ENCODE measurements at places on chromosomes 3 and 15. TPM values are rescaled to one million over a fixed set of nuclear protein-coding genes. Genes with fewer than 3 reads are reported as not detected.
A peak's percentile ranks its signal among the peaks of the same experiment; 100 is the strongest.

GRCh38 chr15:81222007-81222406 lies 25.3 kb downstream of the IL16 start:
- no peak for DNase-seq

DNA sequence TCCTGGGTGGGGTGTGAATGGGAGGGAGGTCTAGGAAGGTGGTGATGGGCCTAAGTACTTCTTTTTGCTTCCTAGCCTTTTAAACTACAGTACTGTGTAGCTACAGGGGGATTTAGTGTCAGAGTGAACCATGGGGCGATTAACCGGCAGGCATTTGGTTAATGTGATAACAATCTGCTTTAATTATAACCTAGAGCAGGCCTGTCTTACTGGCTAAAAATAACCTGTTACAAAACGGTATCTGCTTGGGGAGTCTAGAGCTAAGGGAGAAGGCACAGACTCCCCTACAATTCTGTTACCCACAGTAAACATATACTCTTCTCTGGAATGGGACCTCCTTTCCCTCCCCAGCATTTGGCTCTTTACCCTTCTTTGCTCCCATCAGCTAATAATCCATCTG lies 85.4 kb downstream of the RBPMS2 start:
- DNase-seq = no peak

DNA sequence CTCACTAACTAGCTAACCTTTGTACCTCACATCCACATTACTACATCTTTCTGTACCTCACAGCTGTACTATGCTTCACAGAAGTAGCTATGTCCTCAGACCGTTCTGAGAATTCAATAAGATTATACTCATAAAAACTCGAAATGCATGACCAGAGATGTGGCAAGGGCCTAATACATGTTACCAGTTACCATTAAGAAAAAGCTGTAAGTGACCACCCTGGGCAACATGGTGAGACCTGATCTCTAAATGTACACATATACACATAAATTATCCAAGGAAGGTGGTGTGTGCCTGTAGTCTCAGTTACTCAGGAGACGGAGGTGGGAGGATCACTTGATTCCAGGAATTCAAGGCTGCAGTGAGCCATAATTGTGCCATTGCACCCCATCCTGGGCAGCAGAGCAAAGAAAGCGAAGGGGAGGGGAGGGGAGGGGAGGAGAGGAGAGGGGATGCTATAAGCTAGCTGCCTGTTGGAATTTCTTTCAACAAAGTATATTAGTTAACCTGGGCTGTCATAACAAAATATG lies 482.6 kb upstream of the ZNF717 start:
- DNase-seq = no peak

DNA sequence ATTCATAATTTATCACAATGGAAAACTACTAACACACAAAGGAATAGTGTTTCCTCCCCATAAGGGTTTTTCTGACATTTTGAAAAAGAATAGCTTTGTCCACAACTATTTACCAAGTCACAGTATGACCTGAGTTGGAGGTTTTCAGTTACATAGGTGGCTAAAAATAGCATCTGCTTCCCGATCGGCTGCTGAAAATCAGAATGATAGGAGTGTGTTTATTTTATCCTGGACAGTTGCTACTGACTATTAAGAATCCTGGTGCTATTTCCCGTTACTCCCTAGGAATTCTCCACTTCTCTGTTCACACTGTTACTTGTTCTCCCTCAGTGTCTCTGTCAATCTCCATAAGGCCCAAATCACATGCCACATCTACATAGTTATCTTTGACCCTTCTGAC lies 353.9 kb upstream of the RARB start:
- no peak for DNase-seq

DNA sequence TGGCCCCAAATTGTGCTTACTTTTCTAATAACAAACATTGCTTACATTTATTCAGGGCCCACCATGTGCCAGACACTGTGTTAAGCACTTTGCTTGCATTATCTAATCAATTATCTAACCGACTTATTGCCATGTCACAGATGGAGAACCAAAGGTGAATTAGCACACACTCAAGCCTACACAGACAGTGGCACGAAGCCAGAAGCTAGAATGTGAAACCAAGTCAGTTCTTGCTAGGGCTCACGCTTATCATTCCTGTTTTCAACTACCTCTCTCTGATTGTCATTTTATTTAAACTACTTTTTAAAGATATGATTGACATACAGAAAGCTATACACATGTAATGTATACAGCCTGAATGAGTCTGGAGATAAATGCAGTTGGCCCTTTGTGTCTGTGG lies 215.7 kb upstream of the CFAP20DC start:
- no peak for DNase-seq

DNA sequence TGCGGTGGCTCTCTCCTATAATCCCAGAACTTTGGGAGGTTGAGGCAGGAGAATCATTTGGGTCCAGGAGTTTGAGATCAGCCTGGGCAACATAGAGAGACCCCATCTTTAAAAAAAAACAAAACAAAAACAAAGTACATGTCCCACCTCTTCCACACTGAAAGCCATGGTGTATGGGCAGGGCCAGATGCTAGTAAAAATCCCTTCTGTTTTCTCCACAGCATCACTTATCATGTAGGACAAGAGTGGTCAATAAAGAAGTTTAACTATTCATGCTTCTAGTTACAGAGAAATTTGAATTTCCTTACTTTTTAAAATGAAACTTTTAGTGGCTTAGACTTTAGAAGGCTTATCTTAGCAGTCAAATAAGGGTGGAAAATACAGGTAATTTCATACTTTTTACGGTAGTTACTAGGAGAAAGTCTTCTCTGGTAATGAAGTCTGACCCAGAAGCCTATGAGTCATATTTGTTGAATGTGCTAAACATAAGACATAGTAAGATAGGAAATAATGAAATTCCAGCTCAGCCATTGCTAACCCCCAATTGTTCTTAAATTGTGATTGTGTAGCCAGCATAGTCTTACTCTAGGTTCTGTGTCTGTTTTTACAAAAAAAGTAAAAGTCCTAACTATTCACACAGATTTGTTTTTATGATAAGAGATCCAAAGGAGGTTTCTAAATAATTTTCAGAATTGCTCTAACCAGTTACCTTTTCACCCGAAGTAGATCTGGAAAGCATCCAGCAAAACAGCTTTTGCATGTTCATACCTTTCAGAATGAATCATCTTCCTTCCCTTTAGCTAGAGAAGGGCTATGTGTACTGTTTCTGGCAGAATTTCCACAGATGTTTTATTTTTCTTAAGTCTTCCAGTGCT lies 16.4 kb upstream of the ZNF609 start:
- DNase-seq = peak; percentile 93

DNA sequence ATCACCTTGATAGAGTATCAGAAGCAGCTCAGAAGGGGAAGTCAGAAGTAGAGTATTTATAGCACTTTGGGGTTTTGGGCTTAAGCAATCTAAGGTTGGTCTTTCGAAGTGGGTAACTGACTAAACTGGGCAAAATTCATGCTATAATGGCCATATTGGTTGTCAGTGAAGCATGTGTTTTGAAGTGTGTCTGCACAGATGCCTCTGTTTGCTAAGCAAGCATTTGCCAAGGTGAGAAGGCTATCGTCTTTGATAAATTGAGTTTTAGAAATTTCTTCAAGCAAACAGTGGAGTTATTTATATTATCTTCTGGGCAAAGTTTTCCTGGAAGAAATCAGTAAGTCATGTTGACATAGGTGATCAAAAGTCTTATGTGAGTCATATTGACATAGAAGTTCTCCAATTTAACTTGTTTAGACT lies 412.8 kb upstream of the TGFBR2 start:
- no peak for DNase-seq

- no peak for DNase-seq
These were observed 6.9 kb downstream of the GALNT15 start for GRCh38 chr3:16181361-16181760.

DNA sequence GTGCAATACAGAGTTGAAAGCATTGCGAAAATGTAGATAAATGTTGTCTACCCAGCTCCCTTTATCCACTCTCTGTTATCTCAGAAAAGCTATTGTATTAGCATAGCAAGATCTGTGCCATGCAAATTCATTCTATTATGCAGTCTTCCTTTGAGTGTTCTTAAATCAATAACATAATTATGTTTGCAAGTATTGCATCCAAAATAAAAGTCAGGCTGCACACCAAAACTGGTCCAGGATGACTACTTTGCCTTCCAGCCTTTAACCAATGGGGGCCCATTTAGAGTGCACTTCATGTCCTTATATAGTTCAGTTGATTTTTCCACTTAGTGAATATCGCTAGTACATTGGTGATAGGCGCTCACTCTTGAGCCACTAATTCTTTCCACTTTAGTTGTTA lies 107.4 kb upstream of the MLF1 start:
- no peak for DNase-seq

DNA sequence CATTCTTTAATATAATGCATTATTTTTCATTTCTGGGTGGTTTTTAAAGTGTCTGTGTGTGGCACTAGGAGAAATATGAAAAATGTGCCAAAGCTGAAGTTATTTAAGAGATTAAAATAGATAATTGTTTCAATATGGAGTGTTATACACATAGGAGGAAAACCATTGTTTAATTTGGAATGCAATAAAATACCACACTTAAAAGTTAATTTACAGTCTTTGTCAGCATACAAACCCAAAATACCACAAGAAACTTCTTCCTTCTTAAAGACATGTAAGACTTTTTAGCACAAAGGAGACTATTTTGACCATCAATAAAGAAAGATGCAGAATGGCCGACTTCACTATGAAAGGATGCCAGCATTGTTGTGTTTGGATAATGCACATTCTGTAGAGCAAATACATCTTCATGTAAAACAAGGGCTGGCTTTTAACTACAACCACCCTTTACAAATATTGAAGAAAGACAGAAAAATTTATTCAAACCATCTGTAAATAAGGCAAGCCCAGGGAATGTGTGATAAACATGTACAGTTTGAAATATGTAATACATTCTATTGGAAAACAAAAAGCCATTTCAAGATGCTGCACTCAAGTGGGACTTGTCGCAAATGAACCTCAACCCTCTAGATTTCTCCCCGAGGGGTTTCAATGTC lies 1146.6 kb downstream of the ROBO1 start:
- no peak for DNase-seq

DNA sequence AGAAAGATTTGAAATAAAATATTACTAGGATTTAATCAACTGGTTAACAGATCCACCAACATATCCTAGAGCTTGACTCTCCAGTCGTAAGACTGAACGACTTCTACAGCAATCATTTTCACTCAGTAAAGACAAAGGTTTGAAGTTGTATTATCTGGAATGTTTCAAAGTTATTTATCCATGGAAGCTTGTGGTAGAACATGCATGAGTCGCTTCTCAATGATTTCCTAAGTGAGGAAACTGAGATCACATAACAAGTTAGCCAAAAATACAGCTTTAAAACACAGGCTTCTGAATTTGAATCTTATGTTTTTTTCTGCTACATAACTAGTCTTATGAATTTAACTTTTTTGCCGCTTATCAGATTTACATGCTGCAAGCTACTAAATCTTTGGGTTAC lies 241.8 kb downstream of the FOXP1 start:
- peak; percentile 54 for DNase-seq

DNA sequence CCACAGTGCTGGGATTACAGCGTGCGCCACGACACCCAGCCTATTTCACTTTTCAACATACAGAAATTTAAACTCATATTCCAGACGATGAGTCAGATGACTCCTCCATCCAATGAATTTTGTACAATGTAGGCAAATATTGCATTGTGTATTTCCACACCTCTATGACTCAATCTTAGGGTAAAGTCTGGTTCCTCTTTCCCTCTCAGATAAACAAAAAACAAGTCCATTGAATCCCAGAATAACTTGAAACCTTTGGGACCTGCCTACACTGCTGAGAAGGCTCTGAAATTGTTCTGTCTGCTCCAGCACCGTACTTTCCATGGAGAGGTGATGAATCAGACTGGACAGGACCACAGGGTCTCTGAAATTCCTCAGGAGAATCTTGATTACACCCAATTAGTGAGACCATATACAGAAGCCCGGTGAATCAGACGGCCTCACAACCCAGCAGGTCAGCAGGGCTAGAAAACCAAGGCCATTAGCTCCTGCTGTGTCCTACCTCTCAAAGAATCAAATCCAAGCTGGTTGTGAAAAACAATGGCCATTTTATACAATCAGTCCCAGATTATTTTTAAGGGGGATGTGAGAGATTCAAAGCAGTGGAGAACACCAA lies 112.6 kb downstream of the ERC2 start:
- peak; percentile 8 for DNase-seq

DNA sequence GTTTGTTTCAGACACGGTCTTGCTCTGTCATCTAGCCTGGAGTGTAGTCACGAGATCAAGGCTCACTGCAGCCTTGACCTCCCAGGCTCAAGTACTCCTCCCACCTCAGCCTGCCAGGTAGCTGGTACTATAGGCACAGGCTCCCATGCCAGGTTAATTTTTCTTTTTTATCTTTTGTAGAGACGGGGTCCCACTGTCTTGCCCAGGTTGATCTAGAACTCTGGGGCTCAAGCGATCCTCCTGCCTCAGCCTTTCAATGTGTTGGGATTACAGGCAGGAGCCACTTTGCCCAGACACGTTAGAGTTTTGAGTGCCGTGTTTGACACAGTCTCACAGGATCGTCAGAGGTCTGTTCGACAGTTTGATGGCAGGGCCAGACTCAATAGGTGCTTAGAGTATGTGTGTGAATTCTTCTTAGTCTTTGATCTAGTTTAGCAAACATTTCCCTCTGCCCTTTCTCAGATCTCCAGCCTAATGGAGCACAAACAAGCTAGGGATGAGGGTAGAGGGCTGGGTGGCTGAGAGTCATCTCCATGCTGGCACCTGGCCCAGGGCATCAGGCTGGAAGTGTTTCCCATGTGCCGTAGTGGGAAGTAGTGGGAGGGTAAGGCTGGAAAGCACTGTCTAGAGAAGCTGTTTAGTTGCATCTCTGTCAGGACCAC lies 66.1 kb upstream of the DLG1 start:
- peak; percentile 17 for DNase-seq

DNA sequence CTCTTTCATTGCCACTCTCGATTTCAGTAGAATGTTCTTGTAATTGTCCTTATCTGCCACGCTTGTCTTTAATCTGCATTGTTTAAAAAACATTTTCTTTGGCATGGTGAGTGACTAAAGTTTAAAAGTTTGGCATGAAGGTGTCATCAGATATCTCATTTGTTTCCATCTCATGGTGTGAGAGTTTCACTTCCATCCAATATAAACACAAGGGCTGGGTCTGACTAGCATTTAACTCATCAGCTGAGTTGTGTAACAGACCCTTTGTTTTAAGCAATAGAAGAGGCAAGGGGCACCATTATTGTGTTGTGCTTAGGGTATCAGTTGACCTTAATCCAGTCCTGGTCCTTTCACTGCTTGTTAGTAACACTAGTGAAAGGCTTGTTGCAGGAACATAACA lies 49.9 kb upstream of the IL12A start:
- no peak for DNase-seq

DNA sequence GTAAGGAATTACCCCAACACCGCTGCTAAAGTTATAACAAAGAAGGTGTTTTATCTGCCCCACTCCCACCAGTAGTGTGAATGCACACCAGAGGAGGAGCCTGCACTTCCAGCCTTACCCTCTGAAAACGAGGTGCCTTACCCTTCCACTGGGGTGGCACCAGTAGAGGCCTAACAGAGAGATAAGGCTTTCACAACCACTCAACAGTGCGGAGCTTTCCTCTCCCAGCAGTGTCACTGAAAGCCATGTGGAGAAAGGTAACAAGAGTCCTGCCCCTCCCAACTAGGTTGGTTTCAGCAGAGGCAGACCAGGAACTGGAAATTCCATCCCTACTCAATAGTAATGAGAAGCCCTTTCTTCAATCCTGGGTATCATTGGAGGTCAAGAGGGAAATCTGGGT lies 539.2 kb downstream of the VGLL3 start:
- DNase-seq = no peak

The EOMES gene
- not detected for polyA plus RNA-seq

The NCEH1 gene
- 10.0 TPM for polyA plus RNA-seq

The MAGEL2 gene
- polyA plus RNA-seq = not detected

The NMB gene
- 10.3 TPM for polyA plus RNA-seq

The IP6K1 gene
- polyA plus RNA-seq = 47.0 TPM

The DNAH12 gene
- polyA plus RNA-seq = 0.10 TPM
